ENCODE measurements at places on chromosomes 16 and 17.

- DNase-seq = no peak
Measured at GRCh38 chr16:86818671-86819532, 240.6 kb downstream of the FOXL1 start.

- DNase-seq = no peak
Measured at GRCh38 chr17:41772586-41773189, 13.8 kb downstream of the JUP start.

DNA sequence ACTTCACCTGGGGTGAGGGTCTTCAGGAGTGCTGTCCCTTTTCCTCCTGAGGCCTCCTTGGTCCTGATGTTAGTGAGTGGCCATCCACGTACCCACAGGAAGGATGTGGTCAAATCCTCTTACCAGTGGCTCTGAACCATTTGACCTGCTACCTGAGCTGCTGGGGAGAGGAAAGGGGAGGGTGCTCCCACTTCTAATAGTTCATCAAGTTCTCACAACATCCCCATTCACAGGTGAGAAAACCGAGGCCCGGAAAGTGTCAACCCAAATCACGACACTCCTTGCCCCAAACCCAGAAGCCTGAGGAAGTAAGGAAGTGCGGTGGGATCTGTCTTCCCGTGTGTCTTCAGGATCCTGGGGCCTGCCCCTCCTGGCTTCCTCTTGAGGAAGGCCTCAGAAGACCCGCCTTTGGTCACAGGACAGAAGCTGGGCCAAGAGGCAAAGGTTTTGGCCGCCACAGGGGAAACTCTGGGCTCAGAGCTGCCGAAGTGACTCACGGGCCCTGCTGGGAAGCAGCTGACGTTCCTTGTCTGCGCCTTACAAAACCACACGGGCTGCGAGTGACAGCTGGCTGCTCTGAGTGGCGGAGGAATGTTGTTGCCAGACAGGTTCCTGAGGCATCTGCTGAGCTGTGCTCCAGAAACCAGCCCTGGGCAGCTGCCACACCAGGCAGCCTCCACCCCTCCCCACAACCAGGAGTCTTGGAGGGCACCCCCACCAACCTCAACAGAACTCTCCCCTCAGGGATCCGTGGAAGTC lies 13.9 kb upstream of the KIFC3 start:
- DNase-seq = peak; percentile 56

- no peak for DNase-seq
Measured at GRCh38 chr17:1374431-1375177, 25.4 kb downstream of the YWHAE start.

GRCh38 chr17:14196377-14196997 lies 40.2 kb downstream of the CDRT15 start:
- no peak for DNase-seq

DNA sequence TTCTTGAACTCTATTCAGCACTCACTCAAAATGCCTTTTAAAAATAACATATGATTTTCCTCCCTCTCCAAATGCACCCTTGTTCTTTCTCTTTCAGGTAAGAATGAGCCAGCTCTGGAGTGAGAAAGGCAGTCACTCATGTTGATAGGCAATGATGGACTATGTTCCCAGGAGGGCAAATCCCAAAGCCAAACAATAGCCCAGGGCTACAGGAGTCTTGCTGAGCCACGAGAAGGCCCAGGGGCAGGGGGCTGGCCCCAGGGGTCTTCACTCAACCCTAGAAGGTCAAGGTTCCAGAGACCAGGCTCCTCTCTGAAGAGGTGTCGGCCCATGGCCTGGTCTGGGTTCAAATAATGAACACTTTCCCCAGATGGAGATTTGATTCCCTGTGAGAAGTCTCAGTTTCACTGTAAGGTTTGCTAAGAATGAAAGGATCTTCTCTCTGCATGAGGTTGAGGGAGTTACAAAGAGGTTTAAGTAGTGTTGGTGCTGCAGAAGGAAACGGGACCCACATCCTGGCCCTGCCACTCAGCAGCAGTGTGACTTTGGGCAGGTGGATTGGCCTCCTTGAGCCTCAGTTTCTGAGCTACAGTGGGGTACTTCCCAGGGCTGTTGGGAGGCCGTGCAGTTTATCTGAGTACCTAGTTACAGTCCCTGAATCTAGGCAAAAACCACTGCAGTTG lies 49.0 kb downstream of the RTN4RL1 start:
- no peak for DNase-seq

GRCh38 chr16:66457888-66458287 lies 30.8 kb downstream of the BEAN1 start:
- no peak for DNase-seq

DNA sequence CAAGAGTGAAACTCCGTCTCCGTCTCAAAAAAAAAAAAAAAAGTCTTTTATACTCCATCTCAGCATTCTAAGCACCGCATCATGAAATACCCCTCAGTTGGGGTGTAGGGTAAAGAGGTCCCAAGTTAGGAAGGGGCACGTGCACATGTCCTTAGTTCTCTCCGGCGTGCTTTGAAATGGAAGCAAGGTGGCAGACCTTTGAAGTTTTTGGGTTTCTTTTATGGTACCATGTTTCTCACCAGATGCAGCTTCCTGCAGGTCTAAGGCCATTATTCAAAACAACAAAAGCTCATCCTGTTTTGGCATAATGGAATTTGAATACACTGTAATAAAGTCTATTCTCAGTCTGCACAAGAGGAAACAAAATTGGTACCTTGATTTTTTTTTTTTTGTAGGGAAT lies 9.6 kb downstream of the EMC8 start:
- no peak for DNase-seq
